ENCODE measurements at places on chromosomes 6 and 20. TPM values are rescaled to one million over a fixed set of nuclear protein-coding genes. Genes with fewer than 3 reads are reported as not detected.

Gene ASF1A
- total RNA-seq = 16.1 TPM

Gene SLC23A2
- total RNA-seq = 13.1 TPM

Gene MYH7B
- 0.05 TPM for total RNA-seq

DNA sequence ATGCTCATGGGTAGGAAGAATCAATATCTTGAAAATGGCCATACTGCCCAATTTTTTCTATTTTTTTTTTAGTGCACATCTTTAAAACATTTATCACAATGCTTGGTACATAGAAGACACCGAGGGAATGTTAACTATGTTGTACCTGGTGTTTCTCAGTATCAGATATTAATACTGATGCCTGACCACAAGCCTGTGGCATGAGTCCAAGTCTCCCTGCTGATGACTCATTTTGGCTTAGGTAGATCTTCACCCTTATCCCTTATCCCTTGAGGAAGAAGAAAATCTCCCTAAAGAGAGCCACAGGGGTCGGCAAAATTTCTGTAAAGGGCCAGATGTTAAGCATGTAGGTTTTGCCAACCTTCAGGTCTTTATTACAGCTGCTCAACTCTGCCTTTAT, 14.5 kb downstream of the CD109 start:
- peak; percentile 90 for DNase-seq

DNA sequence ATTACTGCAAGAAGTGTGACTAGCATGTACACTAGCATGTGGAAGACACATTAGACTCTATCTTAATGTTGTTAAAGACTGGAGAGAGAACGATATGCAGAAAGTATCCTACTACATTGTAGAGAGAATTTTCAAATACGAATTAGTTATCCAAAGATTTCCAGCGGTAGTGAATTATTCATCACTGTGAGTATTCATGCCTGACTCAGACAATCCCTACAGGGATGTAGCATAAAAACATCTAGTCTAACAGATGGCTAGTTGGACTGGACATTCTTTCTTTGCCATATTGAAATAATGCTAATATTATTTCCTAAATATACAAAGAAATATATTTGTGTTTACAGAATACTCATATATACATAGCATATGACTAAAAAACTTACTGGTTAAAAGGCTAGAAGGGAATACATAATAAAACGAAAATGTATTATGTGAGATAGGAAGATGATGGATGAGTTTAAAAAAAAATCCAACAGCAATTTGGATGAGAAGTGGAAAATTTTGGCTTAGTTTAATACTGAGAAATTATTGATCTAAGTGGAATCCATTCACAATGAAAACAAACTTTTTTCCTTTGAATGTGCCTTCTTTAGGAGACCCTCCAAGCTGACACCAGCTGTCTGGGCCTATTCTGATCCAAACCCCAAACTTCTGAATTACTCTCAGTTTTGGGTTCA, 580.7 kb downstream of the RFPL4B start:
- DNase-seq = peak; percentile 36
